ENCODE measurements at places on chromosomes 6 and 20.

DNA sequence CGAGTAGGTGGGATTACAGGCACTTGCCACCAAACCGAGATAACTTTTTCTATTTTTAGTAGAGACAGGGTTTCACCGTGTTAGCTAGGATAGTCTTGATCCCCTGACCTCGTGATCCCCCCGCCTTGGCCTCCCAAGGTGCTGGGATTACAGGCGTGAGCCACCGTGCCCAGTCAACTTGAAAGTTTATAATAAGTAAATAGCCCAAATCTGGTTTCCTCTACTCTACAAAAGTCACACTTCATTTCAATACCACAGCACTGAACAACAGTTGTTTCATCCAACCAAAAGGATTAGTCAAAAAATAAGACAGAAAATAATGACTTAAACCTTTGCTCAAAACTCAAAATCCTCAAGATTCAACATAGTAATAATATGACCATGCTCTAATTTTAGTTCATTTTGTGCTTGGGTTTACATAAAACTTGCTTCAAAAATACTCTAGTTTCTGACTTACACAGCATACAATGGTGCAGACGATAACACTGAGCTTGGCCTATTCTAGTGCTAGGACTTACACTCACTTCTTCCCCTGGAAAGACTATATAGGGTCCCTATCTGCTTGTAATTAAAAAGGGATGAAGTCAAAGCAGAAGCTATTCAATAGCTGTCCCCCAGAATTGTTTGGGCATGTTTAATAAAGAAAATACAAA is 56.7 kb downstream of the NT5E start:
- DNase-seq: no peak

DNA sequence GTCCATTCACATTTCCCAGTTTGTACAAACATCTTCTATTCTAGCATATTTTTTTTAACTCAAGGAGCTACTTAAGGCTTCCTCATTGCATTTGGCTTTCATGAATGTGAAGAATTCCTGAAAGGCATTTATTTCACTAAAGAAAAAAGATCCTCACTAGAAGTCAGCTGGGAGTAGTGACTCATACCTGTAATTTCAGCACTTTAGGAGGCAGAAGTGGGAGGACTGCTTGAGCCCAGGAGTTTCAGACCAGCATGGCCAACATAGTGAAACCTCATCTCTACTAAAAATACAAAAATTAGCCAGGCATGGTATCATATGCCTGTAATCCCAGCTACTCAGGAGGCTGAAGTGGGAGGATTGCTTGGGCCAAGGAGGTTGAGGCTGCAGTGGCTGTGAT is 30.9 kb upstream of the XRN2 start:
- DNase-seq: no peak

- DNase-seq: no peak
Measured at GRCh38 chr6:7546020-7546369, 4.5 kb downstream of the DSP start.

DNA sequence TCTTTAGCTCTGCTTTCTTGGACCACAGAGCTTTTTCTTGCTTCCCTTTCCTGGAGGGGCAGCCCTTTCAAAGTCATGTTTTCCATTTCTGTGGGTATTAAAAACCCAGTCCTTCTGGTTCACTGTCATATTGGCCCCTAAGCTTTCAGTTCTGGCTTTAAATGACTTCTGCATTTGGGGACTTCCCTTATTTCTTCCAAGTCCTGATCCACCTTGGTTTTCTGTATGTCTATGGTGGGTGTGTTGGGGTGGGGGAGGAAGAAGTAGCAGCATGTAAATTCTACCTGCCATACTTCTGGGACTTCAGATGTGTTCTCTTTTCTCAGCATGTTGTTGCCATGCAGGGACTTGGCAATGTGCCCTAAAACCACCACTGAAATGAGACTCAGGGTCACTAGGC is 77.1 kb upstream of the EMILIN3 start:
- no peak for DNase-seq

- DNase-seq: no peak
Measured at GRCh38 chr6:111858347-111858746, 14.9 kb downstream of the FYN start.

- no peak for DNase-seq
Measured at GRCh38 chr6:25834950-25835349, 3.1 kb upstream of the SLC17A1 start.

- no peak for DNase-seq
Measured at GRCh38 chr6:10219510-10219909, 195.4 kb downstream of the TFAP2A start.

- no peak for DNase-seq
Measured at GRCh38 chr6:168096271-168096764, 17.3 kb upstream of the FRMD1 start.

- DNase-seq: no peak
Measured at GRCh38 chr6:16180696-16181438, 52.0 kb downstream of the MYLIP start.

DNA sequence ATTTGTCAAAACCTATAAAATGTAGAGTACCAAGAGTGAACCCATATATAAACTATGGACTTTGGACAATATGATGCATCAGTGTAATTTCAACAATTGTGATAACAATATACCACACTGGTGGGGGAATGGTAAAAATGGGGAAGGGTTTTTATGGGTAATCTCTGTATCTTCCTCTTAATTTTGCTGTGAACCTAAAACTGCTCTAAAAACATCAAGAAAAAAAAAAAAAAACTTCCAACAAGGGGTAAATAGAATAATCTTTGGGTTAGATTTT is 592.0 kb upstream of the ADGRB3 start:
- DNase-seq: no peak

DNA sequence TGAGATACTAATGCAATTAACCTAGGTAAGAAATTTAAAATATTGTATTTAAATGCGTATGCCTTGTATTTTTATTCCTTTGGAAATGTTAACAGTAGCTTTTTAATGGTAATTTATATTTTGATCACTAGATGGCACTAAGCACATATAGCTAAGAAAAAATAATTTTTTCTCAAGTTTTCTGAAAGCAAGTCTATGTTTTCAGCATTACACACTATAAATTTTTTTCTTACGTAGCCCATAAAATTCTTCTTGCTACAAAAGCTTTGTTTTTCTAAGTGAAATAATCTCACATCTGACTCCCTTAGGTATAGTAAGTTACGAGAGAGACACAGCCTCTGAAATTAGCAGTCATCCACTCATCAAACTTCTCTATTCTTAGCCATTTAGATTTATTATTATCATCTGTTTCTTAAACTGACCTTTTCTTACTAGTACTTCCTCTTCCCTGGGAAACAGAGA is 35.7 kb downstream of the TSPYL4 start:
- no peak for DNase-seq

- no peak for DNase-seq
Measured at GRCh38 chr6:39686976-39687375, 38.2 kb downstream of the KIF6 start.

DNA sequence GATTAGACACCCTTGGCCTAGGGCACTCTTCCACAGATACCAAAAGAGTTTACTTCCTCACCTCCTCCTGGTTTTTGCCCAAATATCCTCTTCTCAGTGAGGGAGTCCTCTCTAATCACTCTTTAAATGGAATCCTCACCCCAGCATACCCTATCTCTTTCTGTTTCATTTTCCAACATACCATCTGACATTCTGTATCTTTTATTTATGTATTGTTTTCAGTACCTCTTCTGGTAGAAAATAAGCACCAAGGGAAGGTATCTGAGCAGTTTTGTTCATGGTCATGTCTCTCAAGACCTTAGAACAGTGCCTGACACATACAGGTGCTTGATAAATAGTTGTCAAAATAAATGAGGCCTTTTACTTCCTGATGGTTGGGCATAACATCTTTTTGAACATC is 55.1 kb downstream of the KIAA0408 start:
- no peak for DNase-seq

DNA sequence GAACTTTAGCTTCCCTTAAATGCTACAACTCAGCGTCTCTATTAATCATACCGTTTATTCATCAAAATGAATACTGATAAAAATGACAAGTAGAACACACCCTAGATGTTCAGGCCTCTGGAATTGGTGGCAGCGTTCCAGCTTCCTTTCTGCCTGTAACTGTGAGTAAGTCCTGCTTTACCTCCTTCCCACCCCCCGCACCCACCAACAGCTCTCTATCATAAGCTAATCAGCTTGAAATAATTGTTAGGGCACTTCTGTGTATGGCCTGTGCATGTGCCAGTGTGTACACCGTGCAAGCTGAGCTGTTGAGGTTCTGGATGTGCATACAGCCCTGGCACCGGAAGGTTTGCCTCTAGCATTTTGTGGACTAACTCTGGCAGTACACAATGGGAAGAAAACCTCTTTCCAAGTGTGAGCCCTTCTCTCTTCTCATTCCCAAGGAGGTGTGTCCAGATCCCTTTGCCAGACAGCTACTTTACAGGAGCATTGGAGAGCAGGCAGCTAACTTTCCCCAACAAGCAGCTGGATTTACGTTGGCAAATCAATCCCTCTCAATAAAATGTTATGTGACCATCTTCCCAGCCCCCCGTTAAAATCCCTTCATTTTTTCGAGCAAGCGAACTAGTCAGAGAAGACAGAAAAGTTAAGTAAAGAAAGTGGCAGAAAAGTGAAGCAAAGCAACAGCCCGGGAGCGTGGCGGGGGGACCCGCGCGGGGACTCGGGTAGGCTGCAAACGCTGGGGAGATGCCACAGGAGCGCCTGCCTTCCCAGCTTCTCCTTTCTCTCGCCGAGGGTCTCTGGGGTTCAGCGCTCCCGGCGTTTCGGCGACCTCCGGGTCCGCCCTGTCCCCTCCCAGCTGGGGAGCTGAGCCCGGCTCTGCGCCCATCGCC is 803 bp upstream of the ADGRG6 start:
- no peak for DNase-seq

DNA sequence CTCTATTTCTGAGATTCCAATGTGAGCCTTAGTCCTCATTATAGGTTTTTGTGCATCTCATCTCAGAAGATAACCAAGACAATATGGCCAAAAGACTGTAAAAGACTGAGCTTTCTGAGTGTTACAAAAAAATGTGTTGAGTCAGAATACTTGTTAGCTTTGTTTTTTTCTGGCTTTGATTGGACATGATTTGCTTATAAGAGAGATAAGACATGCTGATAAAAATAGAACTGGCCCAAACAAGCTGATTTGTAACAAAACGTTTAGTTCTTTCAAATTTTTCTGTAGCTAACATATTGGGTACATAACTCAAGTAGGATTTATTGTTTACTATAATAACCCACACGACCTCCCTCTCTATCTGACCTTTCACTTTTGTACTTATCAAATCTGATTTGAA is 32.9 kb downstream of the FILIP1 start:
- no peak for DNase-seq

DNA sequence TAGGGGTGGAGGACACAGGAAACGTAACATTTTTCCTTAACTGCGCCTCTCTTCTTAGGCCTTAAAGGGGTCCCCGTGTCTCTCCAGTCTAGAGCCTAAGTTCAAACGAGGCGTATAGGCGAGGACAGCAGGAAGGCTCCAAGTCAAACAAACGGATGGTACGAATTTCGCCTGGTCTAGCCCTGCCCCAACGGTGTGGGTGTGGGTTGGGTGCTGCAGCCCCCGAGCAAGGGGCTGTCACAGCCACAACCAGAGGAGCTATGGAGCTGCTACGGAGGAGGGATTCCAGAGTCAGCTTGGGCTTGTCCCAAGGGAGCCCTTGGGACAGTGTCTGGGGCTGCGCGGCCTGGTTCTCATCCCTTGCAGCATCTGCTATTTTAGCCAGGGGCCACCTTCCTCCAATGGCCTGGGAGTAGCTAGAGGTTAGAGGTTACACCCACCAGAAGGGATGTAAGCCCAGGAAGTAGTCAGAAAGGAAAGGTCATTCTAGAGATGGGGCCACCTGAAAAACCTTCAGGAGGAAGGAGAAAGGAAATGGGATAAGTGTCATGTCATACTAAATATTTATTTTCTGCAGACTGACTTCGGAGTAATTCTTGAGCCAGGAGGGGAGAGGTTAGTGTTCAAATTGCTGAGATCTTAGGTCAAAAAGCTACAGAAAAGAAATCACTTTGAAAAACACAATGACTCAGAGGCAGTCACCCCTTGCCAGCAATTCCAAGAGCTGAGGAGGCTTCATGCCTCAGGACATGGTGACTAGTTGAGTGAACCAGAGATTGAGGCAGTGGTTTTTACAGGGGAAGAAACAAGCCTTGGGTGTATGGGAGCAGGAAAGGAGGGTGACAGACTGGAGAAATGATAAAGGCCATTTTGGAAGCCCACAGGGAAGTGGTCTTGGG is 21.7 kb downstream of the VPS52 start:
- no peak for DNase-seq

DNA sequence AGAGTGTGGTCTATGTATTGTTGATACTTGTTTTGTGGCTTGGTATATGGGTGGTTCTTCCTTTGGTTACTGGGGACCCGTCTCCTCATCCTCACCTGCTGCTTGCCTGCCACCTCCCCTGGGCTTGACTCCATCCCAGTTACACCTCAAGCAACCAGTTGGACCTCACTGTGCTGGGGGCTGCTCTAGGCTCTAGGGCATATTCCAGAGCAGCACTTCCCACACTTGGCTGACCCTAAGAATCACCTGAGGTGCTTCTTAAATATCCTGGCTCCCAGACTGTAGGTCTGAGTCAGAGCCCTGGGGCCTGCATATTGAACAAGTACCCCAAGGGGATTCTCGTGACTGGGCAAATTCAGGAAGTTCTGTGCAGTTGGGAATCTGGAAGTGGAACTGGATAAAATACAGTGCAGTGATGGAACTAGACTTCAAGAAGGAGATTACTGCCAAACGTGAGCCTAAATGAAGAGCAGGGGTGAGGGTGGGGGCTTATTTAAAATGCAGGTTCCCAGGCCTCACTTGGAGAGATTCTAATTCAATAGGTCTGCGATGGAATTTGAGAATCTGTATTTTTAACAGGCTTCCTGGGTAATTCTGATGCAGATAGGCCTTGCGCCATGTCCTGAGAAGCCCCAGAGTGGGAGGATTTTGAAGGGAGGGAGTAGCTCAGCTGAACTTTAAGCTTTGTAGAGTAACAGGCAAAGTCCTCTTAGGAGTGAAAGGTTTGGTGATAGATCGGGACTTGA is 7.6 kb downstream of the SPATS1 start:
- DNase-seq: no peak

DNA sequence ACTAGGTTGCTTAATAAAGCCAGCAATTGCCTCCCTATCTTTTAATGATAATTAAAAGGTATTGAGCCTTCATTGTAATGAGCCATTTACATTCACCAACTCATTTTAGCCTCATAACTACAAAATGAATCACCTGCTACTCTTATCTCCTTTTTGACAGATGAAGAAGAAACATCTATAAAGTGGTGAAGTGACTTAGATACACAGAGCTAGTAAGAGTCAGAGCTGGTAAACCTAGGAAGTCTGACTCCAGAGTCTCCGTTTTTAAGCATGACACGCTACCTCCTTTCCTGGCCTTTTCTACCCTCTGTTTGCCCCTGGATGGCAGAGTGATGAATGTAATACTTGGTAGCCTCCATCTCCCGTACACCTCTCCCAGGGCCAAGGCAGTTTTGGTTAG is 93.5 kb downstream of the SPTLC3 start:
- DNase-seq: no peak

- DNase-seq: no peak
Measured at GRCh38 chr6:24546439-24546838, 51.7 kb downstream of the ALDH5A1 start.

DNA sequence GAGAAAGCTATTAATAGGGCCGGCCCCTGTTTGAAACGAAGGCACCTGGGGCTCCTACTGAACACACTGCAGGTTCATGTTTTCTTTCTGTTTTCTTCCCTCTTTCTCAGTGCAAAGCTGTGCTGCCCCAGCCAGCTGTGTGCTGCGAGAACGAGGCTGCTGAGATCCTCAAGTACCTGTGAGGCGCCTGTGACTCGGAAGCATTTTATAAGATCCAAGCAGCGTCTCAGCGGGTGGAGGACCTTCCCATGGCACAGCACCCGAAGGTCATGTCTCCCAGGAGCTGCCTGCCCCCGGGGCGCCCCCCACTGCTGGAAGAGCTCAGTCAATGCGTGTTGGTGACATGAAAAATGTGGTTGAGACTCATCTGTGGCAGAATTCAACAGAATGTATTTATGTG is 66.3 kb downstream of the SMOC2 start:
- DNase-seq: no peak

All from activated CD8-positive, alpha-beta memory T cell treated with anti-CD3 and anti-CD28 coated beads for 4 hours (primary cell).